ENCODE measurements at places on chromosomes 6 and 20.
A peak's percentile ranks its signal among the peaks of the same experiment; 100 is the strongest.

DNA sequence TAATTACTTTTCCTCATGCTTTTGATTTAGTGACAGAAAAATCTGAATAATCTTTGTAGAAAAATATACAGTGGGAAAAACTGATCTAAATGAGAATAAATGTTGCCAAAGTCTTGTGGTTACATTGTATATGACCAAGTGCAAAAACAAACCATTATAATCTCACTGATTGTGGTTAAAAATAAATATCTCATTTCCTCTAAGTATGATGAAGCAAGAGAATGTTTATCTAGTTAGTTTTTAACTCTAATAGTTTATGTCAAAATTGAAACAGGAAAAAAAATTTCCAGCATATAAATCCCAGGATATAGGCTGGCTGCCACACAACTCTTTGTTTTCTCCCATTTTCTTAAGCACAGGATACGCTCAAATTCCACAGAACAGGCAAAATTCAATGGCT, 392.7 kb upstream of the ID4 start:
- no peak for DNase-seq

DNA sequence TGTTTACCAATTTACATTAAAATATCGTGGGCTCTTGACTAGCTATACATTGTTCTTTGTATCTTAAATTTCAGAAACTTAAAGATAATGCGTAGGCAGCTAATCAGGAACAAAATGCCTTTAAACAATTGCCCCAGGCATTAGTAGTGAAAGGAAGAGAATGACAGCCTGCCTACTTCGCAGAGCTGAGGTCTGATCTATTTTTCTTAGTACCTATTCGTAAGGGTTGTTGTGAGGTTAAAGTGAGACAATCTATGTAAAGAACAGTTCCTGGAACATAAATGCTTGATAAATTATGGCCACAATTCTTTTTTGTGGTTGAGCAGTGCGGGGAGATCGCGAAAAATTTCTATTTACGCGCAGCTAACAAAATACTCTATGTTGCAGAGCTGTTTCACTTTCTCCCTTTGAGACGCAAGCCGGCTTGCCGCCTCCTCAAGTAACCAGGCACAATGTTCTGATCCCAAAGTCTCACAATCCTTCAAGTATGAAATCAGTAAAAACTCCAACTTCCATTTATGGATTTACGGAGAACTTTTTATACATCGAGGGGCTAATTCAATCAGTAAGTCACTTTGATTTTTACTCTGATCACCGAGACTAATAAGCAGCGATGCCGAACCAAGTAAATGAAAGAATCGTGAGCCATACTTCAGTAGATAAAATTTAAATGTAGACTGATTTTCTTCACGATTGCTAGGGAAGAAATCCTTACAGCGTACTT, 878 bp upstream of the PNRC1 start:
- DNase-seq = no peak

DNA sequence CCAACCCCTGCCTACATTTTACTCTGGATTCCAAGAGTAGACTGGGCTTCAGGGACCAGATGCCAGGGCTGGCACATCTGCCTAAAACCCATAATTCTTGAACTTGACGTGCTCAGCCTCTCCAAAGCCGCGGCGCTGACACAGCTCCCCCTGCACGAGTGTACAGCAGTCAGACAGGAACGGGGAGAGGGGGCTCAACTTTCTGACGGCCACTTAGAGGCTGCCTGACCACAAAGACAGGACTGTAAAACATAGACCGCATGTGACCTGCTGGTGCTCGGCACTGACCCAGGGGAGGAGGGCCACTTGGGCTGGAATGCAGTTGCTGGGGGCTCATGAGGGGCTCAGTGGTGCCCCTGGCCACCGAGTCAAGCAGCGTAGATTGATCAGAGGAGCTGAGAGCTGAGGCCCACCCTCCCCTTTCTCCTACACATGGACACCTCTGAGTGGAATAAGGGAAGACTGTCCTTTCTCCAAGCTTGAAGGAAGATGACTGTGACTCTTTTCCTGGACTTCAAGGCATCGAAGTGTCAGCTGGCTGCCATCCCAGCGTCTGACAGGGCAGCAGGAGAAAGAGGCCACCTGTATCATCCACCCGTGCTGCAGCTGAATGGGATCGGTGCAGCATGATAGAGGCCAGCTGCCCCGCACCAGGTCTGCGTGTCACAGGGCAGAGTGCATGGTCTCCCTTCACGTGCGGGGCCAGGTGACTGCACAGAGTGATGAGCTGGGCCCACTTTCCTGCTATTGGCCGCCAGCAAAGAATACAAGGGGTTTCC, 171.3 kb upstream of the AGPAT4 start:
- no peak for DNase-seq

GRCh38 chr20:37649017-37649416, 44.8 kb upstream of the CTNNBL1 start:
- no peak for DNase-seq

DNA sequence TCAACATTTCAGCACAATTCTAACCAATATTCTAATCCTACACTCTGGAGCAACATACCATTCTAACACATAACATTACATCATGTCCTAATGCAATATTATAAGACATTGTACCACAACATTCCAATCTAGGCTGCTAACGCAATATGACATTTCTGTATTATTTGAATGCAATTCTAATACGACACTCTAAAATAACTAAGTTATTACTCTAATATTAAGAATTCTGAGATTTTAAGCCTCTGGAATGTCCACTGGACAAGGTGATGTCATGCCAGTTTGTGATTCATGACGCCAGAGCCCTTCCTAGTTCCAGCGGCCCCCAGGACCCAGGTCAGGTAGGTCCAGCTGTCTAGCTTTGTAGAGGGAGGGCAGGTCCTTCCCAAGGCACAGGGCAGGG, 69.7 kb upstream of the SIRPA start:
- no peak for DNase-seq

DNA sequence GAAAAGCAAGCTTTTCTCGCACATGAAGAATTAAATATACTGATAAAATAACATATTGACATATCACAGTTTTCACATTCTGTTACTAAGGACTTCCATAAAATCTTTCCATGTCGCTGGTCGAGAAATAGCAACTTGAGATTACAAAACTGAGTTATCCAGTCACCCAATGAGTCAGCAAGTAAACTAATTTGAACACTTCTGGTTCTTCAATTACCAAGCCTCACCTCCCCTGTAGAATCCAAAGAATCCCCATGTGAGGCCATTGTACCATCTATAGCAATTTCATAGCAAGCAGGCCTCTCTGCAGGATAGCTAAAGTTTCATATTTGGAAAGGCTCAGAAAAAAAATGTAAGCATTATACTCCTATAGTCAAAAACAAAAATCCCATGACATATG, 87.3 kb downstream of the PKHD1 start:
- no peak for DNase-seq

DNA sequence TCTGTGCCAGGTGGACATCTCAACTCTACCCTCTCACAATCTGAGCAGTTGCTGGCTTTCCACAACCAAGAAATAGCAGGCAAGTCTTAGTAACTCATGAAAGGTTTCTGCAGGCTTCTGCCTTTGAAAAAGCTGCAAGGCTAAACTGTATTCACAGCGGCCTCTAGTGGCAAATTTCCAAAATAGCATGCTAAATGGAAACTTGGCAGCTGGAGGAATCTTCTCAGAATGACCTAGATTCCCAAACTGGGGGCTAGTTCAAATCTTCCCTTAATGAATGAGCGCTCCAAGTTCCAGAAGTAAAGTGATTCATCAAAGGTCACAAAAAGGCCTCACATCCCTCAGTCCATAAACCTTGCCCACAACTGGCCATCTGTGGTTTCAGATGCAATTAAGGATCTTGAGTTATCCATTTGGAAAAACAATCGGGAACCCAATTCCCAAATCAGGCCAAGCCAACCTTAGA, 11.9 kb upstream of the CPNE5 start:
- DNase-seq = peak; percentile 37

- DNase-seq = no peak
Observed at GRCh38 chr20:57198132-57199072, 68.0 kb downstream of the BMP7 start.

GRCh38 chr6:37027036-37027720, 21.7 kb downstream of the FGD2 start:
- DNase-seq = no peak

DNA sequence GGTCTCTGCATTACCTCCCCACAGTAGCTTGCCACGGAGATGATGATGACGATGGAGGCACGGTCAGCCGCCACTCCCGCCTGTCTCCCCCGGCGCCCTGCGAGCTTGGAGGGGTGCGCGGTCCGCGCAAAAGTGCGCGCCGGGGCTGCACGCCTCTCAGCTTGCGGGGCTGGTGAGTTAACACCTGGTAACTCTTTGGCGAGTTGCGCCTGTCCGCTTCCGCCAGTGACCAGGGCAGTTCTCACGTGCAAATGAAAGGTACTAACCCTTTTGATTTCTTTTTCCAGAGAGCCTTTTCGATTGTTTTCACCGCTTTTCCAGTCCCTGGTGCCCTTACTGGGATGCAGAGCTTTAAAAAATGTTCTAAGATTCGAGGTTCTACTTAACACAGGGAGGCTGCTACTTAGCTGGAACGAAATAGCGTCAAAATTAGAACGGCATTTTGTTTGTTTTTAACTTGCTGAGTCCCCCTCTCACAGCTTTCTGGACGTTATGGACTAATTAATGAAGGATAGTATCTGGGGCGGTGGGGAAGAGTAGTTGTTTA, 6.2 kb downstream of the GRIK2 start:
- DNase-seq = no peak

DNA sequence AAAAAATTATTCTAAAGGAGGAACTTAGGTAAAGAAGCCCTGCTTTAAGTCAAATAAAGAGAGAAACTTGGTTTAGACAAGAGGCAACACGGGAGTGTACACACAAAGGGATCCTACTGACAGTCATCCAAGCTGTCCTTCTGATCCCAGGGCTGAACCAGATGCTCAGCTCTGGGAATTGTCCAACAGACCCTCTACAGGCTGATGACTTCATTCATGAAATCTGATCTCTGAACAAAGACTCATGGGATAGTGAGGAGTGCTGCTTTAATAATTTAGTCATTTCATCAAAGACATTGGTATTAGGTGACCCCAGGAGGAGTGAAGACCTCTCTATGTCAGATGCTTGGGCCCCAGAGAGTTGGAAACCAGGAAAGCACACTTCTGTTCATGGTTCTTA, 65.6 kb upstream of the ARMH2 start:
- no peak for DNase-seq

DNA sequence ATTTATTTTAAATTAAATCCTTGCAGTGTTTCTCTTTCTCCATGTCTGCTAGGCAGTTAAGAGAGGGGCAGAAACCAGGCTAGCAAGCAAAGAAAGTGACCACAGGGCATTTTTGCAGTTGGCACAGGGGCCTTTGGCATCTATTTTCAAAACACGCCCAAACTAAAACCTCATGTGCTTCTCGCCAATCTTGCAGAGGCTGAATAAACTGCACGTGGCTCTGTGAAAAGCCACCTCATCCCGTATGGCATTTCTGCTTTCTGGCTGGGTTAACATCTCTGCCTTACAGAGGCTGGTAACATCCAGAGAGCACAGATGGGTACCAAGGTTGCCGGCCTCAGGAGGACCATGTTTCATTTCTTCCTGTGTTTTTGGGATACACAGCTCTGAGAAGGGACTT, 54.6 kb downstream of the GJA10 start:
- DNase-seq = no peak

- DNase-seq = no peak
Observed at GRCh38 chr20:11140359-11140758, 466.6 kb upstream of the JAG1 start.

DNA sequence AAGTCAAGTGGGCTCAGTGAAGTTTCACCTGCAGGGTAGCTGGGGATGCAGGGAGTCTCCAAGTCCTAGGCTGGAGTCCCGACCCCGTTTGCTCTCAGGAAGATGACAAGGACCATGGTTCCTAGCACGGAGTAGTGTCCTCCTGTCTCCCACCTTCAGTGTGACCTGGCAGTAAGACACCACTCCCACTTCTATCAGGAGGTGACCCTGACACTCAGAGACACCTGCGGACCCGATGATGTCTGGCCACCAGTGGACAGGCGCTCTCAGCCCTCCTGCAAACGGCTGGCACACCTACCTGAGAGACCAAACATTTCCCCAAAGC, 1.1 kb downstream of the SOD2 start:
- DNase-seq = no peak

DNA sequence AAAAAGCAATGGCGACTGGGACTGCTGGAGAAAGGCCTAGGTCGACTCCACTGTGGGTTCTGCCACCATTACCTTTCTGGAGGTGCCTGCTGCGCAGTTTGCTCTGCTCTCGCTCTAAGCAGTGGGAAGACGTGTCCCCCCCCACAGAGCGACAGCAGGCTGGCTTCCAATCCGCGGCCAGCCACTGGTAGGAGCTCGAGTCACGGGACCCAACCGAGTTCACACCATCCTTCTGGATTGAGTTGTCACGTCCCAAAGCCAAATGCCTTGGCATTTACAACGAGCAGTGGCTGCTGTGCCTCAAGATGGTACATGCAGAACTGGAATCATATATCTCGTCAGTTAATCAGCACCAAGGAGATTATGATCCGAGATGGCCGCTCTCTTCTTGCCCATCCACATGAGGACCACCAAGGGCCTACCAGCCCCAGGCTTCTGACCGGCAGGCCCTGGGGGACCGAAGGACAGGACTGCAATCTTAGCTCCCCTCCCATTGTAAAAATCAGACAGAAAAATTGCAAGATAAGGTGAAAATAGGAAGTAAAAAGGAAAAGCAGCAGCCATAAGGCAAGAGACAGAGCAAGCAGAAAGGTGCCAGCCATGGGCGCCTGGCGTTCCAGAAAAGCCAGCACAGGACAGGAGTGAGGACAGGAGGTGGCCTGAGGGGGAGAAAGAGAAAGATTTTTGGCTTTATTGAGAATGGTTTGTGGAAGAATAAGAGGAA, 74.4 kb downstream of the TRAM2 start:
- no peak for DNase-seq

GRCh38 chr6:122363769-122364483, 35.5 kb upstream of the HSF2 start:
- no peak for DNase-seq

- DNase-seq = no peak
Observed at GRCh38 chr20:50724851-50725723, 6.3 kb upstream of the PARD6B start.

- DNase-seq = no peak
Observed at GRCh38 chr6:35052694-35053565, 88.2 kb downstream of the TCP11 start.

DNA sequence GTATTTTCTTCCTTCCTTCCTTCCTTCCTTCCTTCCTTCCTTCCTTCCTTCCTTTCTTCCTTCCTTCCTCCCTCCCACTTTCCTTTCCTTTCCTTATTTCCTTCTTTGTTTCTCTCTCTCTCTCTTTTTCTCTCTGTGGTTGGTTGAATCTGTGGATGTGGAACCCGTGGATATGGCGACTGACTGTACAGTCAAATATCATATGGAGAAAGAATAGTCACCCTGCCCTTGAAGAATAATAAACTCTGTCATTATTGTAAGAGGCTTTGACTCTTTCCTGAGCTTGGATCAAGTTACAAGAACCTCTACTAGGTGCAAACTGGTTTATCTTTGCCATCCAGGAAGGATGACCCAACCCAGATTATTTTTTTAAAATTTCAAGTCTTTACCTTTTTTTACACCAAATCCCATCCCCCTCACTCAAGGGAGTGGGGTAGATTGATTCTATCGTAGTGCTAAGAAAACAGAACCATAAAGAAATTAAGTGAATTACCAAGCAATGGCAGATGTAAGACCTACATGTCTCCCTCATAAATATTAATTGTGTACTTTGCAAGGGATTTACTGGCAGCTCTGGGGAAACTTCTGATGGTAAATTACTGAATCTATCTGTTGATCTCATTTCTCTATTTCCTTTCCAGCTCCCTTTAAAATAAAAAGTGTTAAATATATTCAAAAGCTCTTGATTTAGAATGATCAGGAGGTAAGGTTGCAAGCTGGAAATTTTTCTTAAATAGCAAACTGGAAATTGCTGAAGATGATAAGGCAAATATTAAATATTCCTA, 667.5 kb downstream of the UTRN start:
- no peak for DNase-seq

All from HuH-7 (cell line).